ENCODE measurements at places on chromosomes 6 and 20. TPM values are rescaled to one million over a fixed set of nuclear protein-coding genes. Genes with fewer than 3 reads are reported as not detected.

Gene SNX5
- total RNA-seq: 159 TPM

- peak; percentile 70 for DNase-seq
Observed at GRCh38 chr6:169639653-169640278, 62.1 kb downstream of the WDR27 start.

Gene TPBG
- total RNA-seq: 23.8 TPM

DNA sequence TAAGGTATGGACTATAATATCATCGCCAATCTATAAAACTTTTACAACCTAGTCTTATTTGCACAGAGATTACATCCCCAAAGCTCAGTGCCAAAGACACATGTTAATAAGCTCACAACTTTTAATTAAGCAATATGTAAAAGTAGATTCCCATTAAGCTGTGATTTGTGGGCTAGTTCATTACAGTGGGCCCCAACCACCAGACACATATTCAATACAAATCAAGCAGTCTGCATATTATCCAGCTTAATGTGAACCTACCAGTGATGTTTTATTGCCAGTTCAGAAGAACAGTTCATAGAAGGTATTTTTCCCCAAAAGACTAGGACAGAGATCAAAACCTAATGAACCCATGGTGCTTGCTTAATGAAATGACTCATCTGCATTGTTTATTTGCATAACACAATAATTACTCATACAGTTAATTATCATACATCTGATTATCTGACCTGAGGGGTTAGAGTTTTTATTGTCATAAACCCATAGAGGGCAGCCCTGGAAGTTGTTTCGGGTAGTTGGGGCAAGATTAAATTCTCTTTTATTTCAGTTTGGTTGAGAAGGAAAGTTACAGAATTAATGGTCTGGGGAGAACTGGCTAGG, 831.0 kb downstream of the TFAP2A start:
- DNase-seq: no peak

- no peak for DNase-seq
Observed at GRCh38 chr20:7924692-7925091, 15.6 kb downstream of the HAO1 start.

Gene C20orf144
- not detected for total RNA-seq

DNA sequence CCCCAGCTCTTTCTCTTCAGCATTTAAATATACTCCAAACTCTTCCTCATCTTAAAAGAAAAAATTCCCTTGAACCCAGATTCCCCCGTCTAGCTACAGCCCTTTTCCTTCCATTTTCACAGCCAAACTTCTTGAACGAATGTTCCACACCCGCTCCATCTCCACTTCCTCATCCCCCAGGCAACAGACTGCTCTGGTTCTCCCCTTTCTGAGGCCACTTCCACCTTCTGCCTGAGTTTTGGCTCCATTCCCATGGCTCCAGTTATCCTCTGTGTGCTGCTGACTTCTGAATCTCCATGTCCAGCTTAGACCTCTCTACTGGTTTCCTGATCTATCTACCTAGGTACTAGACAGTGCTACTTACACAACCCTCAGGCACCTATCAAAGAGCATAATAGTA, 106.4 kb downstream of the RALGAPA2 start:
- DNase-seq: no peak

GRCh38 chr6:95431637-95432228, 145.6 kb upstream of the MANEA start:
- no peak for DNase-seq

DNA sequence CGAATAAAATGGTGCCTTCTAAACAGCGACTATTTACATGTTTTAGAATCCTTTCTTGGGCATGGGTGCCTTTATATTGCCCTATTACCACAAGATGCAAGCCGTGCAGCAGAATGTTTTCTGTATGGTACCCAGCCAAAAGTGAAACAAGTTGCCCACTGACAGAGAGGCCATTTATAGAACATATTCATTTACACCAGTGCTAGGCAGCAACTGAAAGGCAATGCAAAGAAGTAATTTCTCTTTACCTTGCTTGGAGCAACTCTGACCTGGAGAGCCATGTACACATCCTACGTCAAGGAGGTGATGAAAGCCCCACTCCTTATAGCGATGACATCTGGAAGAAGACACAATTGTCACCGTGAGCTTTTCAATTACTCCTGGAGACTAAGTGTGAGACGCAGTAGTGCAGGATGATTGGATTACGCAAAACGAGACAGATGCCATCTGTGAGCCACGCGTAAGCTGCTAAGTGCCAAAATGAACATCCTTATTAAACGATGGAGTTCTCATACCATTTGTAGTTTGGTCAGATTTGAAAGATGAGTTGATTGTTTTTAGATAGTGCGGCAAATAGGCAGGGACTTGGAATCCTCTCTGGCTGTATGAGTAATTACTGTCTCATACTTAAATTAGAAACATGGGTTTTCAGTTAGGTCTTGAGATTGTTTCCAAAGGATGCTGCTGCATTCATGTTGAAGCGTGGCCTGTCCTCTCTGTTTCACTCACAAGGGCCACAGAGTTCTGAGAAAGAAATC, at the start of gene TMEM244:
Gene TMEM244, minus strand, starts transcription at position 408 of the 758 bp plus-strand sequence. Its CDS starts 127 bp downstream, at position 281.
- DNase-seq: no peak

DNA sequence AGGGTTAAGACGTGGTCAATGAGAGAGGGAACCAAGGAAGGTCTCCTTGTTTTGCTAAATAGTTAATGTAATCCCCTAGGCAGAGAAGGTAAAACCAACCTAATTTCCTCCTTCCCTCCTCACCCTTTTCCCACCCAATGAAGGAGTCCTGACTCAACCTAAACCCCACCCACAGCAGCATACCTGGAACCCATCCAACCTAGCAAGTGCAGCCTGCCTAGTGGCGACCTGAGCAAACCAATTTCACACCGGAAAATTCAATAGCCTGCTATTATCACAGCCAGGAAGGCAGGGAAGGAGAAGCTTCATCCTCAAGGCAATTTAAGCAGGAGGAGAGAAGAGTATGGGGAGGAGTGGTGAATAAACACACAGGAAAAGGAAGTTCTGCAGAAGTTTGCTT, 46.9 kb downstream of the OSTM1 start:
- DNase-seq: no peak

DNA sequence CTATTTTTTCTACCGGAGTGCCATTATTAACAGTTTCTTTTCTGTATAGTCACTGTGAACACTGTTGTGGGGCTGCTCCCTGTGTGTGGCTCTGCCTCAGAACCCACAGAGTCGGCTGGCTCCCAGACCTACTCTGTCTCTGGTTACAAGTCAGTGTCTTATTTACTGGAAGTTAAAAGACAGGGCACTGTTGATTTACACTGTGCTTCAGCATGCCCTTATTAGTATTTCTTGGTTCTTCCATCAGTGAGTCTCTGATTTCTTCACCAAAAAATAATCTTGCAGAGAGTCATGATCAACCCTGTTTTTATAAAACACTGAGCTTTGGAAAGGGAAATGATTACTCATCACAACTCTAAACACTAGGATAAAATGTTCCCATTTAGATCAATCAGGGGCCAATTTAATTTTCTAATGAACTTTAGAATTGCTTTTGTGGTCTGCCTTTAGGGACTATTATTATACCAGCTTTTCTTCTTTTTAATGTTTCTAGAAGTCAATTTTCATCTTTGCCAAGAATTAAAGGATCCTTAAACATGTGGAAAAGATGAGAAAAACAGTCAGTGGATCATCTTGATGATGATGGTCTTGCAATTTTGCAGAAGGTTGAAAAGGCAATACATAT, 92.6 kb downstream of the UTRN start:
- no peak for DNase-seq

Gene B4GALT5
- 17.9 TPM for total RNA-seq

- DNase-seq: no peak
Observed at GRCh38 chr6:70398783-70399728, 14.3 kb upstream of the FAM135A start.

Gene HLA-DOB
- total RNA-seq: 2.7 TPM

DNA sequence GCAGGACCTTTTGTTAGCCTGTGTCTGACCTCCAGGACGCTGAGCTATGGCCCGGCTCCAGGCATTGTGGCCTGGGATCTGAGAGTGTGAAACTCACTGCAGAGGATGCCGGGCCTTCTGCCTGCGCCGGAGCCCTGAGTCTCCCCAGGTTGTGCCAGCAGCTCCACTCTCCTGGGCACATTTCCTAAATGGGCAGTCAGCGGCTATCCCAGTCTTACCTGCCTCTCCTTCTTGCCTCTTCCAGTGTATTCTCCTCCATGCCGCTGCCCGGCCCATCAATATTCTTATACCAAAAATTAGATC, 397.8 kb downstream of the CDH4 start:
- DNase-seq: no peak

GRCh38 chr6:134375220-134375580, 57.3 kb upstream of the SGK1 start:
- DNase-seq: no peak

DNA sequence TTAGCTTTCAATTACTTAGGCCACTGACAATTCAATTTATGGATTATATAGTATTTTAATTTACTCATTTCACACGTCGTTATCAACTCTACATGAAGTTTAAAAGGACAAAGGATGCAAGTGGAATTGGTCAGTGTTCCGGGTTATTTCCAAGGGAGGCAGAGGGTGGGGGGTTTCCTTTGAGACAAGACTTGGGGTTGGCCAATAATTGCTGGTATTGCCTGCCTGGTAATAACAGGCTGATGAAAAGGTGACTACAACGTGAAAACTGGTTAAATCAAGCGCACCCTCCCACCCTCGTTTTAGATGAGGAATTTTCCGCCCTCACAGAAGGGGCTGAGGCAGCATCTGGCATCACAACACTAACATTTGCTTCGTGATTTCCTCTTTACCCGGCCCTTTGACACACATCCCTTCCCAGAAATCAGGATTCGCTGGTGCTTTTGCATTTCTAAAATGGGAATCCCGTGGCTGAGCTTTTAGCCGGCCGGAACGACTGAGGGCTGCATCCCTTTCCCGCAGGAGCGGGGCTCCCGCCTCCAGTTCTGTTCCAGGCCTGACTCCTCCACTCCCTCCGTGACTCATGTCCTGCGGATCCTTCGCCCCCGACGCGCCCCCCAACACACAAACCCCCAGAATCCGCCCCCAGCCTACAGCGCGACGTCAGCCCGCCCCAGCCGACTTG, 999 bp upstream of the PIM1 start:
- DNase-seq: no peak

Gene PRRC2A
- total RNA-seq: 74.6 TPM

Gene WFDC12
- 4.4 TPM for total RNA-seq

DNA sequence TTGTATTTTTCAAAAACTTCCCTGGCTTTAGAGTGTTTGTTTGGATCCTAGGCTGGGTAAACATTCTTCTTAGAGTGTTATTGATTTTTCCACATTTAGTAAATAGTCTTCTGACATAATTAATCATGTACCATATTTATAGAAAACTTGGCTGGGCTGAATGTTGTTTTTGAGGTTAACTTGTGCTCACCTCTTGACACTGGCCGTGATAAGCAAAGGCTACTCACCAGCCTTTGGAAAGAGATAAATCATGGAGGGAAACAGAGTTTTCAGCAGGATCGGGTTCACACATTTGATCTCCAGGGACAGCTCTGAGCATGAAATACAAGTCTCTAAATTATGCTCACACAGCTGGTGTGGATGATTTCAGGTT, 6.2 kb upstream of the CD93 start:
- no peak for DNase-seq

- DNase-seq: no peak
Observed at GRCh38 chr6:70563530-70563929, 3.2 kb upstream of the SDHAF4 start.

- no peak for DNase-seq
Observed at GRCh38 chr6:38460186-38460585, 179.5 kb downstream of the BTBD9 start.

GRCh38 chr6:112408522-112408921, 61.4 kb downstream of the RFPL4B start:
- DNase-seq: no peak

DNA sequence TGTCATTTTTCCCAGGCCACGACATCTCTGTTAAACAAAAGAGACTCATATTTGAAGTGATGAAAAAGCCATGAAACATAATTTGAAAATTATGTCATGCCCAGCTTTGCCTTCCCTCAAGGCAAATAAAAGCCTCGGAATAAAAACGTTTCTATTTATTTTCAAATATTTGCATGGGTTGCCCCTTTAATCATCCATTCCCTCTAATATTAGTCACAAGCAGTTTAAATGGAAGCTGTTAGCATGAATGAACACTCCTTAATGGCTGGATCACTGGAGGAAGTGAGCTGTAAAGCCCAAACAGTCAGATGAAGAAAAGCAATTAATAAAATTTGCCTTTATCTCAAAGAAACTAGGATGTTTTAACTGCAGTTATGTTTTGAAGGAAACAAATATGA, 69.3 kb upstream of the STMND1 start:
- DNase-seq: no peak

Gene IP6K3
- total RNA-seq: 1.5 TPM

GRCh38 chr20:63273635-63274380, 1.2 kb downstream of the ARFGAP1 start:
- no peak for DNase-seq

Gene GTSF1L
- total RNA-seq: not detected

- DNase-seq: no peak
Observed at GRCh38 chr6:111411046-111411445, 72.0 kb downstream of the REV3L start.

- no peak for DNase-seq
Observed at GRCh38 chr6:43395776-43396175, 26.3 kb upstream of the ZNF318 start.

Gene FAM83D
- 20.4 TPM for total RNA-seq

DNA sequence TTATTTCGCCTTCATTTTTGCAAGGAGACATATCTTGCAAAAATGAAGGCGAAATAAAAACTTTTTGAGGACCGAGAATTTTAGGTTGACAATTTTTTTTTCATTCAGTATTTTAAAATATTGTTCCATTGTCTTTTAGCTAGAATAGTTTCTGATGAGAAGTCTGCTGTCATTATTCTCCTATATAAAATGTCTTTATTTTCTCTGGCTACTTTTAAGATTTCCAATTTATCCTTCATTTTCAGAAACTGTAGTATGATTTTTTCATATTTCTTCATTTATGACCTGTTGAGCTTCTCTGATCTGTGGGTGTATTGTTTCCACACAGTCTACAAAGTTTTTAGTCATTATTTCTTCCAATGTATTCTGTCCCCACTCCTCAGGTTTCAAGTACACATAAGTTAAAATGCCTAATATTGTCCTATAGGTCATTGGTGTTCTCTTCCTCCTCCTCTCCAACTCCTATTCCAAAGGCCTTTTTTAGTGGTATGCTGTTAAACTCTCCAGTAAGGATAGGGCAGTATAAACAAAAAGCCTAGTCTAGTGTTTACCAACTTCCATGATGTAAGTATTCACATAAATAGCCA, 15.7 kb downstream of the AHI1 start:
- DNase-seq: no peak

DNA sequence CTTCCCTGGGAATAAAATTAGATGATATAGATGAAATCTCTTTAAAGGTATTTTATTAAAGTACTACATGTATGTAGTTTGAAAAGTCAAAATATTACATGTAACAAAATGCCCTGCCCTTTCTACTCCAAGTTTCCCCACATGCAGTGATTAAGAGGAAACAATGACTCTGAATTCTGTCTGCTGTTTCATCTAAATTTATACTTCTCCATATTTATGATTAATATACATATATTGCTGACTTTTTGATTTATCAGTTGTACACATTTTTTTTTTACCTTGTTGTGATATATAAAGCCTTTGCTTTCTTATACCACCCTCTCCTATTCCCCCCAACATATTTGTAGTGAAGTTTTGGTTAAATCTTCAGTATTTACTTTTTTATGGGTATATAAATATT, 127.9 kb downstream of the ZFAND3 start:
- DNase-seq: no peak

Gene ERVFRD-1
- 0.25 TPM for total RNA-seq
